ENCODE measurements at places on chromosomes 6 and 20. TPM values are rescaled to one million over a fixed set of nuclear protein-coding genes. Genes with fewer than 3 reads are reported as not detected.

Gene GLP1R
- total RNA-seq: 0.43 TPM

DNA sequence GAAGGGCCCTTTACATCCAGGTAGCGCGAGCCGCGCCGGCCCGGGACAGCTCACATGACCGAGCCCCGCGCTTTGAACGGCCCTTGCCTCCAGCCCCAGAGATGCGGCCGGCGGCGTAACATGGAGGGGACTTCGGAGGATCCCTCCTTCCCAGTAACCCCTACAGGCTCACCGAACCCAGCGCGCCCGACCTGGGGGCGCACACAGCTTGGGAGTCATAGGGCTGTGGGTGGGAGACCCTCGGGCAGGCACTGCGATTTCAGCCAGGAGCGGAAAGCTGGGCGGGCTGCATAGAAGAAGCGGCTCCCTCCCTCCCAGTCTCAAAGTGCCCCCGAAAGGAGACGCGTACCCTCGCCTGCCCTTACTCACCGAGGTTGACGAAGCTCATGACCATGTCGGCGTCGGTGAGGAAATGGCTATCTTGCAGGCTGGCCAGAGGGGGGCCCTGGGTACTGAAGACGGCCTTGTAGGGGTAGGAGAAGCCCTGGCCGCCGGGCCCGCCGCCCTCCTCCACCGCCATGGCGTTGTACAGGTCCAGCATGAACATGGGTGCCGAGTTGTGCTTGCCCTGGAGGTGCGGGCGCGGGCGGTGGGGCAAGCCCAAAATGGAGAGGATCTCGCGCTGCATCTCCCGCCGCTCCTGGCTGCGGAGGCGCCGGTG is 975 bp downstream of the BMP7 start:
- no peaks in the 10 kb centered on the region for H3K36me3 ChIP-seq
- no peak overlapping the region for H3K4me3 ChIP-seq
- no peak for DNase-seq
- H3K27me3 ChIP-seq: peaks cover 87% of the 10 kb centered on the region
- H3K4me1 ChIP-seq: peaks cover 7% of the 10 kb centered on the region

GRCh38 chr6:113997116-113997515 is 26.2 kb upstream of the HDAC2 start:
- peaks cover 3% of the 10 kb centered on the region for H3K4me1 ChIP-seq
- no peaks in the 10 kb centered on the region for H3K36me3 ChIP-seq
- H3K27me3 ChIP-seq: peaks cover 3% of the 10 kb centered on the region
- DNase-seq: no peak
- no peak overlapping the region for H3K4me3 ChIP-seq
- H3K27ac ChIP-seq: no peak overlapping the region

- no peaks in the 10 kb centered on the region for H3K4me1 ChIP-seq
- H3K36me3 ChIP-seq: no peaks in the 10 kb centered on the region
- H3K27ac ChIP-seq: no peak overlapping the region
- no peaks in the 10 kb centered on the region for H3K27me3 ChIP-seq
Observed at GRCh38 chr6:3665608-3666007, 85.9 kb downstream of the PXDC1 start.

- no peaks in the 10 kb centered on the region for H3K4me1 ChIP-seq
- no peak overlapping the region for H3K27ac ChIP-seq
- no peak for DNase-seq
- H3K36me3 ChIP-seq: no peaks in the 10 kb centered on the region
Observed at GRCh38 chr6:100379386-100379785, 85.3 kb downstream of the SIM1 start.

Data from activated naive CD8-positive, alpha-beta T cell treated with anti-CD3 and anti-CD28 coated beads for 36 hours (primary cell).